Small intestine (tissue), 16 donors: ENCODE measurements at places on chromosomes 12 and 14. TPM values are rescaled to one million over a fixed set of nuclear protein-coding genes. Genes with fewer than 3 reads are reported as not detected.

The TAS2R8 gene
- polyA plus RNA-seq = not detected

- H3K36me3 ChIP-seq = no peaks in the 10 kb centered on the region
- no peak overlapping the region for H3K4me3 ChIP-seq
- no peaks in the 10 kb centered on the region for H3K4me1 ChIP-seq
- H3K27me3 ChIP-seq = no peaks in the 10 kb centered on the region
Observed at GRCh38 chr14:48398675-48399282, 723.4 kb upstream of the MDGA2 start.

- DNase-seq = no peak
- no peaks in the 10 kb centered on the region for H3K36me3 ChIP-seq
- no peaks in the 10 kb centered on the region for H3K4me1 ChIP-seq
- H3K27ac ChIP-seq = no peak overlapping the region
- no peak overlapping the region for H3K4me3 ChIP-seq
- no peaks in the 10 kb centered on the region for H3K27me3 ChIP-seq
Observed at GRCh38 chr12:126668961-126669360, 1598.0 kb upstream of the TMEM132C start.

DNA sequence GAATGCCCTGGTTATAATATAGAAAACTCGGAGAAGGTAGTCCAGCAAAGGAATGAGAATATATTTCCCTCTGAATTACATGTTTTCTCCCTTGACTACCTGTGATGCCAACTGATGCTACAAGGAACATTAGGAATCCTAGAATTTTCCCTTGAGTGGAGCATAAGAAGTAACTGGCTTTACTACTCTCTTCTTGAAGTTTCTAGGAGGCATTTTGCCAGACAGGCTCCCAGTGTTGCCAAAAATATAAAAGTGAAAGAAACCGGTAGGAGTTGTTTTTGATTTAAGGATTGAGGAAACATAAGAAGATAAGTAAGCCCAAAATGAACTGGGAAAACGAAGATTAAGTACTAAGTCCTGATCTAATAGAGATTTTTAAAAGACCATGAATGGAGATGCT is 693.4 kb downstream of the NOVA1 start:
- no peaks in the 10 kb centered on the region for H3K4me1 ChIP-seq
- no peaks in the 10 kb centered on the region for H3K27me3 ChIP-seq
- H3K4me3 ChIP-seq = no peak overlapping the region
- H3K36me3 ChIP-seq = no peaks in the 10 kb centered on the region

DNA sequence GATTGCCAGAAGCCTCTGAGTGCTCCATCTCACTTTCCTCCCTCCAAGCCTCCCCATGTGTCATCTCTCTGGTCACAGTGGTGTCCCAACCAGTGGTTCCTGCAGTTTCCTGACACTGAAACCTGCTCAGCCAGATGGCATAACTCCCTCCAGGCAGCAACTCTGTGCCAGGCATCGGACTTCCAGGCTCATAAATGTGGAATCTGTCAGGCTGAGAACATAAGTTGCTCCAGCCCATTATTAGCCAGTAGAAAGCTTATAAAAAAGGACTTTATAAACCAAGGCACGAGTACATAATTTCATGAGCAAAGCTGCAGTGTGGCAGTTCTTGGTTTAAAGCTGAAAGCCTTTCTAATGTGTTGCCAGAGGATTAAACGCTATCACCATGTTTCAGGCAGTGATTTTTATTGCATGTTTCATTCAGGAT is 194.3 kb downstream of the DACT1 start:
- H3K27ac ChIP-seq = no peak overlapping the region
- no peaks in the 10 kb centered on the region for H3K27me3 ChIP-seq
- H3K4me1 ChIP-seq = peaks cover 3% of the 10 kb centered on the region
- no peaks in the 10 kb centered on the region for H3K36me3 ChIP-seq

- no peaks in the 10 kb centered on the region for H3K27me3 ChIP-seq
- peak; percentile 37 for DNase-seq
- no peak overlapping the region for H3K4me3 ChIP-seq
- no peaks in the 10 kb centered on the region for H3K36me3 ChIP-seq
- H3K4me1 ChIP-seq = no peaks in the 10 kb centered on the region
Observed at GRCh38 chr12:13817131-13817530, 164.3 kb downstream of the GRIN2B start.
